ENCODE measurements at places on chromosomes 5 and 9.

GRCh38 chr5:126233256-126233655, 190.0 kb upstream of the GRAMD2B start:
- no peak for DNase-seq

GRCh38 chr9:20728493-20729220, 44.6 kb downstream of the FOCAD start:
- peak; percentile 82 for DNase-seq

DNA sequence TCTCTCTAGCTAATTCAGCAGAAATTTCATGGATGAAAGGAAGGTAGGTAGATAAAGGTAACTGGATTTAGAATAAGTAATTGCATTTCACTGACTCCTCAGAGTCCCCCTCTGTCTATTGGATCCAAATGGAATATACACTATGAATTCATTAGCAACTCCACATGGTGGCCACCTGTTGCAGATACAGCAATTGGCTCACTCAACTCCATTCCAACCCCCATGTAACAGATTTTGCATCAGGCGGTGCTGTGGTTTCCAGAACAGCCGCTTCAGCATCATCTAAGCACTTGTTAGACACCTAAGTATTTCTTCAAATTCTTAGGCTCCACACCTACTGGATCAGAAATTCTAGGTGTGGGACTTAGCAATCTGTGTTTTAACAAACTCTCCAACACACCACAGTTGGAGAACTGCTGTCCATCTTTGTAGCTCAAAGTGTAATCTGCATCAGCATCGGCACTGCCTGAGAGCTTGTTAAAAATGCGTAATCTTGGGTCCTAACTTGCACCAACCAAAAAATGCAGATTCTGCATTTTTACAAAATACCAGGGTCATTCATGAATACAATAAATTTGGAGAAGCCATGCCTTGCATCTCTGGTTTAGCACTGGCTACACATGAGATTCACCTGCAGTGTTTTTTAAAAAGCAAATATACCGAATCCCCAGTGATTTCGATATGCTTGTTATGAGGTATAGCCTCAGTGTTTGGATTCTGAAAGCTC, 413.8 kb upstream of the CD180 start:
- no peak for DNase-seq

DNA sequence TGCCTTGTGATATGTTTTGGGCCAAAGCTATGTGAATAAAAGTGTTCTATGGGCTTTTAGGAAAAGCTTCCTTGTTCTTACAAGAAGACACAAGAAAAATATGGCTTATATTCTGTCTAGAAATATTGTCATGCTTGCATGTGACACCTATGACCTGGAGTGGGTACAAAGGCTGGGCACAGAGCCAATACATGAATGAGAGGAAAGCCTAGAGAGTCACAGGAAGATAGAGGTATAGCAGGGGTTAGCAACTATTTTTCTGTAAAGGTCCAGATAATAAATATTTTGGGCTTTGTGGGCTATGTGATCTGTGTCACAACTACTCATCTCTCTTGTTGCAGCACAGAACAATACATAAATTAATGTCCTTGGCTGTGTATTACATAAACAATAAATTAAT, 196.6 kb upstream of the CD180 start:
- DNase-seq: no peak

- no peak for DNase-seq
These were observed 16.2 kb downstream of the GPX3 start for GRCh38 chr5:151036556-151036955.

DNA sequence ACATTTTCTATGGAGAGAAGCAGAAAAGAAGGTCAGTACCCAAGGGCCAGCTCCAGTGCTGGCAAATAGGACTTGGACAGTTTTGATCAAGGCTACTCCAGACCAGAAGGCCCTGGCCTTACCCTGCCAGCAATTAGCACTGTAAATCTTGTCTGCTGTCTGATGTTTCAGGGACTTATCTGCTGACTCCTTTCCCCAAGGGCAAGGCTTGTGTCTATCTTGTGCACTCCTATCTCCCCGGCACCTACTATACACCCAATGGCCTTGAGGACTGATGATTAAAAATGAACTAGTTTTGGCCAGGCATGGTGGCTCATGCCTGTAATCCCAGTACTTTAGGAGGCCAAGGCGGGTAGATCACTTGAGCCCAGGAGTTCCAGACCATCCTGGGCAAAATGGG, 37.2 kb downstream of the POLR1E start:
- no peak for DNase-seq

GRCh38 chr9:87497604-87498045, at the start of gene DAPK1:
Gene DAPK1, plus strand, starts transcription at chr9:87497867. Its CDS starts 1,211 bp downstream, at chr9:87499078.
- peak; percentile 56 for DNase-seq

- DNase-seq: peak; percentile 71
These were observed 244.7 kb downstream of the BNC2 start for GRCh38 chr9:16625811-16626210.

DNA sequence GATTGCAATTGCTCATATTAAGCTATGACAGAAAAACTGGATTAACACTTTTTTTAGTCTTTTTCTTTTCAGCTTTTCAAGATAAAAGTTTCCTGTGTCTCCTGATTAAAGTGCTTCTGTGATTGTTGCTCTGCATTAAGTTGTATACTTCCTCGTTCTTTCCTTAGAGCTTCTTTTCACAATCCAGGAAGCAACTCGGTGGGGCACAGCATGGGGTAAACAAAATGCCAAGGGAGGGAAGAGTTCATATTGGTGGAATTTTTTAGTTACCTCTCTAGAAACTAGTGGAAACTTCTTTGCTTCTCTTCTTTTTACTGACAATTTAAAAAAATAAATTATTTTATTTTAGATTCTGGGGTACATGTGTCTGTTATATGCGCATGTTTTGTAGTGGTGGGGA, 37.8 kb upstream of the ARRDC3 start:
- no peak for DNase-seq

DNA sequence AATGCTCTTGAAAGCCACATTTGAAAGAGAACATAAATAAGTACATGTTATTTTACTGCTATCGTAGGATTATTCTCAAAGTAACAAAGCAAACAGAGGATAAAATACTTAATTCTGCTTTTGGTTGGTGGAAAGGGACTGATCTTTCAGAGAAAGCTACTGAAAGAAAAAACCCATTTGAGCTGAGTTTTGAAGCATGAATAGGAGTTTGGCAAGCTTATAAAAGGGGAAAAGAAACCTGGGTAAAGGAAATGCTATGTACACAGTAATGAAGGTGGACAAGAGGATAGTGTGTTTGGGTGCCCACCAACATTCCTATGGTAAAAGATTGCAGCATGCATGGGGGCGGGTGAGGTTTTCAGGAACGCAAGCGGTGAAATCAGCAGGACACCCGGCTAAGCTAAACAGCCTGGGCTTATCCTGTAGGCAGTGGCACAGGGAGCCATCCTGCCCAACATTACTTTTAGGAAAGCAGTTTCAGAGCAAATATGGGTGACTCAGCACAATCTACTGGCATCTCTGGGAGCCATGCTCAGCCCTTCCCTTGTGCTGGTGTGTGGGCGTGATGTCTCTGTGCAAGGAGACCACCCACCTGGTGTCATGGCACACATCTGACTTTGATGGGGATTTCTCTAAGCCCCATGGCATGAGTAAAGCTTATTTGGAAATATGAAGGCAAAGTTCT, 673.9 kb upstream of the KLF4 start:
- DNase-seq: peak; percentile 28

GRCh38 chr9:137168904-137169856, 671 bp downstream of the LRRC26 start:
- peak; percentile 60 for DNase-seq

GRCh38 chr5:61320860-61321259, 11.2 kb upstream of the ZSWIM6 start:
- DNase-seq: no peak

DNA sequence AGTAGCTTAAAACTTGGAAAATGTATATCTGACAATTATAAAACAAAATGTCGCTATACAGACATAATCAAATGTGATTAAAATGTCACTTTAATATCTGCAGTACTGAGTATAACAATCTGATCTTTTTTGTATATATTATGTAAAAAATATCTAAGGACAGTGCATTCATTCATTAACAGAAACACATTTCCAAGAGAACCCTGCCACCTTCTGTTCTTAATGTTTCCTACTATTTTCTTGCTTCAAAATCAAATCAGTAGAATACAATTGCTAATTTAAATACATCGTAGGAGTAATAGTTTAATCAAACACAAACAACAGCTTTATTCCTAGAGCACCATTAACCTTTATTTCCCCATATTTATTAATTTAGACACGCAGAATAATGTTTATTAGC, 142.6 kb upstream of the ST8SIA4 start:
- DNase-seq: peak; percentile 3

- peak; percentile 3 for DNase-seq
These were observed 148.3 kb upstream of the GHR start for GRCh38 chr5:42274913-42275312.

- DNase-seq: no peak
These were observed 367.9 kb downstream of the DIRAS2 start for GRCh38 chr9:90274725-90275124.

- DNase-seq: no peak
These were observed 731.6 kb downstream of the DNAH5 start for GRCh38 chr5:13212886-13213285.

GRCh38 chr9:76650692-76651091, 113.5 kb upstream of the PCA3 start:
- no peak for DNase-seq

All from iris pigment epithelial cell (primary cell).